Left cardiac atrium (tissue), 4 donors: ENCODE measurements at places on chromosomes 1 and 21.

DNA sequence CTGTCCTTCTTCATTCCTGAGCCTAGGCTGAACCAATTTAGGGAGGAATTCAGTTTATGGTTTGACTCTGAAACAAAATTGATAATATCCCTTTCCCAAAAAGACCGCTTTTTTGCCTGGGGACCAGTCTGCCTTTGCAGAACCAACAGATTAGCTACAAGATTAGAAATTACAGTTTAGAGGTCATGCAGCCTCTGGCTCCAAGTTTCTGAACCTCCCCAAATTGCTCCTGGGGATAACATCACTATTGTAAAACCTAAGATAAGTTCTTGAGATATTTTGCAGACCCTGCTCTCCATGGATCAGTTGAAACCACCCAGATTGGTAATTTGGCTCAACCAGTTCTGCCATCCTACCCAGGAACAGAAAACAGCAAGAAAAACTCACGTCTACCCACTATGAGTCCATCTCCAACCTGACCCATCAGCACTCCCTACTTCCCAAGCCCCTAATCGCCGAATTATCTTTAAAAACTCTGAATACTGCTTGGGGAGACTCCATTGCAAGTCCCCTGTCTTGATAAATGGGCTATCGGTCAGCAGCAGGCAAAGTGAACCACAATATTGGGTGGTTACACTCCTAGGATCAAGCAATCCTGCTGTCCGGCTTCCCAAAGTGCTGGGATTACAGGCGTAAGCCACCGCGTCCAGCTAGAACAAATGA, 605 bp upstream of the RABGGTB start:
- DNase-seq: no peak

GRCh38 chr1:226535666-226536065, 12.9 kb upstream of the STUM start:
- no peak for DNase-seq

DNA sequence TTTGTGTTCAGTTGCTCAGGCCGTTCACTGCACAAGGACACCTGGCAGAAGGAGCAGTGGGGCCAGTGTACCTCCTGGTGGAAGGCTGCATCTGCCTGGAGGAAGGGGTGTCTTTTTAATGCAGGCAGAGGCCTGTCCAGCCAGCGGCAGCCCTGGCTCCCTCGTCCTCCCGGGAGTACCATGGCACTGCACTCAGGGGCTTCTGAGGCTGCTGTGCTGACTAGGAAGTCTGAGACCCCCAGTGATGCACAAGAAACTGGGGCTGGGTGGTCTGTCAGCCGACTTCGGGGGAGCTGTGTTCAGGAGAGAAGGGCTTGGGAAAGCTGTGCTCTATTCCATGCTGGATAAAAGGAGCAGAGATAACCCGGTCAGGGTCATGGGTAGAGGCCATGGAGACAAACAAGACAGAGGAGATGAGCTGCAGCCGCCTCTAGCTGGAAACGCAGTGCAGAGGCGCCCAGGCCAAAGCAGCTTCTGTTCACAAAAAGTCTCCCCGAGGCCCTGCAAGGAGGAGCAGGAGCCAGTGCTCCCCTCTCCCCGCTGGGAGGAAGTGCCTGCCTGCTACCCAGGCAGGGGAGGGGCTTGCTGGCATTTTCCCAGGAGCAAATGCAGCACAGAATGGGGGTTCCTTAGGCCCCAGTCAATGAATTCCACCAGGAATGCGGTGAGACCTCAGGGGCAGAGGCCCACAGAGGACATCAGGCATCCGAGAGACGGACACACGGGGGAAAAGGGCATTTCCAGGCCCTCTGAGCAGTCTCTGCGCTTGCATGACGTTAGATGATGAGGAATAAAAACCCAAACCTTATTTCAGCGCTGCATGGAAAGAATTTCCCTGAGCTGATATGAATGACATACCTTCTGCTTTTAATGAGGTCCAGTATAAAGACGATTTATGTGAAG, 17.2 kb upstream of the C2CD2 start:
- DNase-seq: no peak

- DNase-seq: no peak
Measured at GRCh38 chr1:206744683-206745082, 25.9 kb upstream of the IL19 start.

DNA sequence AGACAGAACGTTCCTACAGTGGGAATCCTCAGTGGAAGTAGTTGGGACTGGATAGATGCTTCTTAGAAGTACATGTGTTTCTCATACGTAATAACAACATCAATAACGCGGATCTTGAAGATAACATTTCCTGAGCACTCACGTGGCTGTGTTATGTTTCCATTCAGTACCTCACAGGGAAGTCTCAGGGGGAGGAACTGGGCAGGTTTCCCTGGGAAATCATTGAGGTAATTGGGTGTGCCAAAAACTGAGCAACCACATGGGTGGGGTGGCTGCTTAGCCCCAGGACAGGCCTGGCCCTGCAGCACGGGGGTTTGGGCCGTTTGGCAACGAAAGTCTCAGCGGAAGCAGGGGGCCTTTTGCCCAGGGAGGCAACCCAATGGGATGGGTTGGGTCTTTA, 133.8 kb downstream of the ZSCAN20 start:
- DNase-seq: peak; percentile 53

GRCh38 chr1:223126741-223127140, 16.3 kb downstream of the TLR5 start:
- DNase-seq: no peak

DNA sequence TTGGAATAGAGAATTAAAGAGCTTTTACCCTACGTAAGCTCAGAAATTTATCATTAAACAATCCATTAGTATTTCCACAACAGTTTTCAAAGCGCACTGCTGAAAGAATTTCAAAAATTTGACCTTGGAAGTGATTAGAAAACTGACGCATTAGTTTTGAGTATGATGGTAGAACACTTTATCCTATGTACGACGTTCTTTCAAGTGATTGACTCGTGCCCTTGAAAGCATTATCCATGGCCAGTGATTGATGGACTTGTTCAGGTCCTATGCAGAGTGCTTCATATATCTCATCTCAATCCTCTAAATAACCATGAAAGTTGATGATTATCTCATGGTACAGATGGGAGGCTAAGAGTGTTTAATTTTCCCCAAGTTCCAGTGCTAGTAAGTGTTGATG, 697.2 kb downstream of the USP25 start:
- DNase-seq: no peak

GRCh38 chr21:21204366-21204996, 206.3 kb downstream of the NCAM2 start:
- DNase-seq: no peak

- DNase-seq: no peak
Measured at GRCh38 chr1:200073286-200073637, 45.8 kb downstream of the NR5A2 start.

DNA sequence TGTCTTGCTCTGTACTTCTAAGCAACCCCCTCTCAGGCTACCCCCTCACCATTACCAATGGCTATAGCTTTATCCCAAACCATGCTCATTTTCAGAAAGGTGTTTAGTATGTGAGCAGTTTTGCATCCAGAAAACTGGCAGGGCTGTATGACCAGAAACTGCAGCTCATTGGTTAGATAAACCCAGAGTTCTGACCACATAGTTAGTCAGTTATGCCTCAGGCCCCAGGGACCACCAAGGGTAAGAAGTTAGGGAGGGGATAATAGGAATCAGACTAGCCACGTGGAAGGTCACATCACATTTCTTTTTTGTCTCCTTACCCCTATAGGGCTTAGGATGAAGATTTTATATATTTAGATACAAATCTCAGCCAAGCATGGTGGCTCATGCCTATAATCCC, 1.2 kb downstream of the ITGA10 start:
- DNase-seq: no peak

DNA sequence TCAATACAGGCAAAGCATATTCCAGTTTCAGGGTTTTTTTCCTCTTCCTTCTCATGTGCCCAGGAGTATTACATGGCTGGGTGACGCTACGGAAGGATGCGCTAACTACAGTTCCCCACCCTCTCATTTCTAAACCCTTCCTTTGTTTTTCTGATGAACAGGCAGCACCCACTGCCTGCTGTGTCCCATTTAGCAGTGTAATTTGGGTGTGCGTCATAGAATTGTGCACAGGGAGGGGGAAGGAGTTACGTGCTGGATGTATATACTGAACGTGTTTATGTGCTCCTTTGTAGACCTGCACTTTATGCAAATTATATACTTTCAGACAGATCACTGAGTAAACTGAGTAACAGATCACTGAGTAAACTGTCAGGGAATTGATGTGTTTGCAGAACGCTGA, 44.5 kb downstream of the ELAPOR1 start:
- DNase-seq: no peak

DNA sequence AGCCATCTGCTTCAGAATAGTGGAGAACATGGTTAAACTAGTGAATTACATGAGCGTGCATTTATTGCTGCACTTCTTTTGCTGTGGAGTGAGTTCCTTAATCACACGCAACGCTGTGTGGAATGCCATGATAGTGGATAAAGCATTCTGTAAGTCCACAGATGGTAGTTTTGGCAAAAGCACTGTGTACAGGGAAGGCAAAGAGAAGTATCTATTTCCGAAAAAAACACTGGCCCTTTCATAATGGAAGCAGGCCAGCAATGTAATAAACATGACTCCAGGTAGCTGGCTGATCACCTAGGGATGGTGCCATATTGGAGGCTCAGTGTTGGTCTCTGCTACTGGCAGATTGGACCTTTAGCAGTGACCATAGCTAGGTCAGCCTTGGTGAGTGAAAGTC, 67.6 kb downstream of the FH start:
- DNase-seq: no peak

DNA sequence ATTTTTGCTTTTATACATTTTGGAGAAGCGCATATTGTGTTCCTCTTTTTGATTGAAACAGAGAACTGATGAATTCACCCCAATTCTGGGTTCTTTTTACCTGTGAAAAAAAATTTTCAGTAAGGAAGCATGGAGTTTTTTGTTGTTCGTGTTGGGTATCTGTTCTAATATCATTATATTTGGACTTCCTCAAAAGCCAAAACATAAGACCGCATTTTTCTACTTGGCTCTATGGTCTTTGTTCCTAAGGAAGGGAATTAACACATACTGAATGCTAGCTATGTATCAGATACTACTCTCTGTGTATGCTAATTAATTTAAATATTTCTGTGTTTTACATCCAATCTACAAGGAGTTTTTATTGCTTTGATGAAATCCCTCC, 12.9 kb downstream of the EPB41 start:
- no peak for DNase-seq

- no peak for DNase-seq
Measured at GRCh38 chr1:203405703-203406438, 54.9 kb upstream of the FMOD start.

- DNase-seq: no peak
Measured at GRCh38 chr1:86537928-86538695, 8.8 kb upstream of the CLCA4 start.

DNA sequence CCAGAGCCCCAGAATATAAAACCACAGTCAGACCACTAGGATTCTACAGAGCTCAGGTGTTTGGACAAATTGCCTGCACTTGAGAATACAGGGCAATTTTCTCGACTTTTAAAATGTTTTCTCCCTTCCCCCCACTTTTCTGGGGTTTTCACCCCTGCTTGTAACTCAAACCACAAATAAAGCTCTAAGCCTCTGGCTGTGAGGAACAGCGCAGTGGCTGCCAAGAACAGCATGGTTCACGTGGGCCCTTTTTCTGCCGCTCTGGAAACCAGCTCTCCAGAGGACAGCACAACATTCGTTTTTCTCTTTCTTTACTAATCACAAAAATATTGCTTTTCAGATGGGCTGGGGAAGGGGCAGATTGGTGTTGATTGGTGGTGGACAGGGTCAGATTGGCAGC, 102.2 kb upstream of the JUN start:
- DNase-seq: peak; percentile 60

- DNase-seq: no peak
Measured at GRCh38 chr1:17742583-17742982, 12.6 kb upstream of the ACTL8 start.

DNA sequence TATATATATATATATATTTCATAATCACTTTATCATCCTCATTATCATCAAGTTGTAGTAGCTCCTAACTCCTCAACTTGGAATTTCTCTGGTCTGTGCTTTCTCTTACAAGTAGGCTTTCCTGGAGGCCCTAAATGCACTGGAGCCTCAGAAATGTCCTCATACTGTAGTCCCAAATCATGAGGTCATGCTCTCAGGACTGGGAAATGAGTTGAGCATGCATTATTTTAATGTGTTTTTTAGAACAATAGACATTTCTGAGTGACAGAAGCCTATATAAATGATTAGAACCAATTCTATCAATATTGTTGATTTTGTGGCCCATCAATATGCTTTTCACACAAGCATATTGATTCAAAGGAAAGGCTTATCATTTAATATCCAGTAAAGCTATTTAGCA, 42.9 kb upstream of the C1orf105 start:
- no peak for DNase-seq

DNA sequence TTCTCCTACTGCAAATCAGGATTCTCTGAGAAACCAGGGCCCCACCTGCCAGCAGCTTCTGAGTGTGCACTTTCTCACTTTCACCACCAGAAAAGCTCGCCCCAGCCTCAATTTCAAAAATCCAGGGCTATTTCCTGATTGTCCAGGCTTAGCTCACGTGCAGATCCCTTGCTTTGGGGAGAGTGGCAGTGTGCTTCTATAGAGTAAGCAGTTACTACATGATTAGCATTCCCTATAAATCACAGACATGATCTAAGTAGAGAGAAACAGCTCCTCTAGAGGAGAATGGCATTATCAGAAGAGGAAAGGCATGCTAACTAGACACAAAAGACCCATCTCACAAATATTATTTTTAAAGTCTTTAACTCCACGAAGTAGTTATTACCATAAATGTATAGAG, 456.0 kb upstream of the PKN2 start:
- no peak for DNase-seq

- DNase-seq: no peak
Measured at GRCh38 chr1:248748211-248748610, 7.3 kb downstream of the LYPD8 start.

DNA sequence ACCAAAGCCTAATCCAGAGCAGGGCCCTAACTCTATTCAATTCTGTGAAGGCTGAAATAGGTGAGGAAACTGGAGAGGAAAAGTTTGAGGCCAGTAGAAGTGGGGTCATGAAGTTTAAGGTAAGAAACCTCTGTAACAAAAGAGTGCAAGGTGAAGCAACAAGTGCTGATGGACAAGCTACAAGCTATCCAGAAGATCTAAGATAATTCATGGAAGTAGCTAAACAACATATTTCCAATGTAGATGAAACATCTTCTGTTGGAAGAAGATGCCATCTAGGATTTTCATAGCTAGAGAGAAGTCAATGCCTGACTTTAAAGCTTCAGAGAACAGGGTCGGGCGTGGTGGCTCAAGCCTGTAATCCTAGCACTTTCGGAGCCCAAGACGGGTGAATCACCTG, 217.6 kb downstream of the GREM2 start:
- no peak for DNase-seq
